ENCODE measurements at places on chromosomes 1 and 21. TPM values are rescaled to one million over a fixed set of nuclear protein-coding genes. Genes with fewer than 3 reads are reported as not detected.

DNA sequence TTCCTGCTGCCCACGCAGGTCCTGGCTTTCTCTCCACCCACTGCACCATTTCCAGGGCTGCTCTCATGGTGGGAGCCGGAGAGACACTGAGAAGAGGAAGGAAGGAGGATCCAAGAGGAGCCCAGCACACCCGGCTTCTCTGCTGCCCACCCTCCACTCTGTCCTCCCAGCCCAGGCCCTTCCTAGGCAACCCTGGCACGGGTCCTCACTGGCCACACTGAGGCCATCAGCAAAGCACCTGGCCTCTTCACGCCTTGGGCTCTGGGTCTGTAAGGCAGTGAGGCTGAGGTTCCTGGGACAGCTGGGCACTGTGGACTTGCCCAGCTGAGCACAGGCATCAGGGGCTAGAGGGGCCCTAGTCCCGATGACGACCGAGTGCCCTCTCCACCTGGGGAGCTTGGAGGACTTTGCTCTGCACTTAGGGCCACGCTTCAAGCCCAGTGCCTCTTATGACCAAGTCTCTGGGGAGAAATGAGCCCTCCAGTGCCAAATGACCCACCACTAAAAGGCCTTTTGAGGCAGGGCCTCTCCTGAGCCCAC is 43.1 kb downstream of the PDE9A start:
- no peak for DNase-seq

DNA sequence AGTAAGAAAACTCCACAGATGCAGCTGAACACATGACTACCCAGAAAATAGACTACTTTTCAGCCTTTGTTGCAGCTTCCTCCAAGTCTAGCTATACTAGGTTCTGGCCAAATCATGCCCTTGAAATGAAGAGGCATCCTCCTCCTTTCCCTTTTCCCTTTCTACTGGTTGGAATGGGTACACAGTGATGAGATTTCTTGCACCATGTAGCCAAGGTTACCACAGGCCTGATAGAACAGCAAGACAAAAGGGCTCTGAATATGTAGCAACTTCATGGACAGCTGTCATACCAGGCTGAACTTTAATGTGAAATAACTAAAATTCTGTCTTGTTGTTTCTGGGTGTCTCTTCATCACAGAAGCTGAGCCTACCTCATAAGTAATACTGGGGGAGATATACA is 146.5 kb downstream of the PDE4B start:
- DNase-seq: no peak

DNA sequence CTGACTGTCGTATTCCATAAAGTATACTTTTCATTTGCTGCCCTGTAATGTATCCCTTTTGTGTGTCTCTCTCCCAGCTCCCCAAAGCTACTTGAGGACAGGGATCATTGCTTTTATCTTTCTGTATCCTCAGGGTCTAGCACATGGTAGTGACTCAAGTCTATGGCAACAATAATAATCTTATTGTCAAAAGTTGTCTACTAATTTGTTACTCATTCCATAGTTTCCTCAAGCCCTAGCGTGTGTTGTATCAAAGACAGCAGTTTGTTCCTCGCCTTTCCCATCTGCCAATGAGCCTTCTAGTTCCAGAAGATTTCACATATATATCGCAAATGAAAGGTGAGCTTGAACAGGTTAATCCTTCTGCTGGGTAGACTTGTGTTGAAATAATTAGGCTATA is 9.8 kb upstream of the SLC30A1 start:
- DNase-seq: no peak

GRCh38 chr1:17309426-17310067 is 1.6 kb downstream of the PADI4 start:
- DNase-seq: no peak

DNA sequence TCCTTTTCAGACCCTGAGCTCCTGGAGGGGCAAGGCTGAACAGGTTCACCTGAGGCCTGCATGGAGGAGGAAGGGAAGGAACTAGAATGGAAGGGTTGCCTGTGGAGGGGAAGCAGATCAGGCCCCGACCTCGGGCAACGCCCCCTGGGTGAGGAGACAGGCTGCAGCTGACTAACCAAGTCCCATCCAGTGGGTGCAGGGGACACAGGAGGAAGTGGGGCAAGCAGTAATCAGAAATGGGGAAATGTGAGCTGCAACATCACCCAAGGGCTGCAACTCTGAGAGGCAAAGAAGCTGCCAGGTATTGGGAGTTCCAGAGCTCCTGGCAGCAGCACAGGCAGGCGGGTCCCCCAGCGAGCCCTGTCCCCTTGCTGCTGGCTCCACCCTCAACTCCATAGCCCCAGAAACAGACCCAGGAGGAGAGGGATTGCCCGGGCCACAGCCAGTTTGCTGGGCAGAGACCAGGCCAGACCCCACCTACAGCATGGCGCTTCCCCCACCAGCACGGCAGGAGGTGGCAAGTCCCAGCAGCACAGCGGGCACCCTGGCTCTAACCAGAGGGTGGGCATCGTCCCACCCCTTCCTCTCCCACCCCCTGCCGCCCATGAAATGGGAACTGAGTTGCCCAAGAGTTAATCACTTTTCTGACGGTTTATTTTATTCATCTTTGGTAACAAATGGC is 38.5 kb downstream of the MRPL37 start:
- DNase-seq: no peak

DNA sequence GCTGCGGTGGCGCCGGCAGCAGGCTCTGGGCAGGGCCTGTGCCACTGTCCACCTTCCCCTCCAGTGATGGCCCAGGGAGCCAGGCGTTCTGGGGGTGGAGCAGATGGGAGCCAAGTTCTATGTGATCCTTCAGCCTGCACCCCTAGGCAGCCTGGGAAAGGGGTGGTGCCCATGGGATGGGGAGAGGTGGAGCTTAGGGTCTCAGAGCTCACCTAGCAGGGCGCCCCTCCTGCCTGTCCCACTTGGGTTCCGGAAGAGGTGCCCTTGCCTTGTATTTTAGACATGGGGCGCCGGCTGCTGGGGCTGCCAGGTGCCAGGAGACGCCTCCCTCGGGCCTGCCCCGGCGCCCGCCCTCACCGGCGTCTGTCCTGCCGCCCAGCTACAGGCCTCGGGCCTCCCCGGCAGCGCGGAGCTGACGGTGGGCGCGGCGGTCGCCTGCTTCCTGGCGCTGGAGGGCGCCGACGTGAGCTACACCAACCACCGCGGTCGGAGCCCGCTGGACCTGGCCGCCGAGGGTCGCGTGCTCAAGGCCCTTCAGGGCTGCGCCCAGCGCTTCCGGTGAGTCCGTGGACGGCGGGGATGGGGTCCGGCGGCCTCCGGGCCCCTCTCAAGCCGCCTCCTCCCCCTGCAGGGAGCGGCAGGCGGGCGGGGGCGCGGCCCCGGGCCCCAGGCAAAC is 3.1 kb upstream of the MMP23B start:
- DNase-seq: no peak

DNA sequence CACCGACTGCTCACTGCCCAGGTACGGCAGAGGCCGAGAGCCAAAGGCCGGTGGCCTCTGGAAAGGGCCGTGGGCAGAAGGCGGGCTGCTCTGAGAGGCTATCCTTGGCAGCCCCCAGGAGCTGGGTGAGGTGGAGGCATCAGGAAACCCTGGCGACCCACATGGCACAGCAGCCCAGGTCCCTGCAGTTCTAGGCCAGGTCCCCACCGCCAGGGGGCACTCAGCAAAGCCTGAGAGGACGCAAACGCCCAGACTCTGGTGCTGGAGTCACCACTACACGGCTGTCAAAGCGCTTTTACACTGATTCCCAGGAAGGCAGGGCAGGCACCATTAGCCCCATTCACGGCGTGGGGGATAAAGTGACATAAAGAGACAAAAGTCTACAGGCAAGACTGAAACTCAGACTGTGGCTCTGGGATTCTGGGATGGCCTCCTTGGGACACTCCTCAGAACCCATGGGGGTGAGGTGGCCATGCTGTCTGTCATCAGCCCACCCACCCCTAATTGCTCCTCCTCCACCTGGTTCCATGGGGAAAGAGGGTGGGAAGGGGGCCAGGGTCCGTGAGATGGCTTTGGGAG is 4.9 kb downstream of the PLEKHG5 start:
- peak; percentile 78 for DNase-seq

- no peak for DNase-seq
These were observed 3.6 kb downstream of the BEND5 start for GRCh38 chr1:48773133-48773532.

DNA sequence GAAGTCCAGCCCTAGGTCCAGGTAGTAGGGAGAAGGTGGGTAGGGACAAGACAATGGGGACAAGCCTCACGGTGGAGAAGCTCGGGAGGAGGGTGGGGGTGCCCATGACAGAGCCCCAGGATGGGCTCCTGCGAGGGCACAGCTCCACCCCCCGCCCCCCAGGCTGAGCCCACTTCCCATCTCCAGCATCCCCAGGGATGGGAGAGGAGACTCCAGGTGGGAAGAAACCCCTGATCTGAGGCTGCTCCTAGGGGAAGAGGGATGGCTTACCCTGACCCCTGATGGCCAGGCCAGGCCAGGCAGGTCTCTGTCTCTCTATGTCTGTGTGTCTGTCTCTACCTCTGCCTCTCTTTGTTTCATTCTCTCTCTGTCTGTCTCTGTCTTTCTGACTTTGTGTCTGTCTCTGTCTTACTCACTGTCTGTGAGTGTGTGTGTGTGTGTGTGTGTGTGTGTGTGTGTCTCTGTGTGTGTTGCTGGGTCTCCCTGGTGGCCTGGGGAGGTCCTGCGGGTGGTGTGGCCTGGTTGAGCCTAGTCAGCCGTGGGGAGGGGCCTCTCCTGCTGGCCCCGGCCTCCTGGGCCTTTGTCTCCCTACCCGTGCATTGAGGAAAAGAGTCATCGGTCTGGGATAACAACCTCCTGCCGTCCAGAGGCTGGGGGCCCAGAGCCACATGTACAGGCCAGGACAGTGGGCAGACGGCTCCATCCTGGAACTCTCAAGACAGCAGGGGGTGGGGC is 45.7 kb downstream of the WNT9A start:
- peak; percentile 11 for DNase-seq

Gene TESK2
- polyA plus RNA-seq: 1.3 TPM

DNA sequence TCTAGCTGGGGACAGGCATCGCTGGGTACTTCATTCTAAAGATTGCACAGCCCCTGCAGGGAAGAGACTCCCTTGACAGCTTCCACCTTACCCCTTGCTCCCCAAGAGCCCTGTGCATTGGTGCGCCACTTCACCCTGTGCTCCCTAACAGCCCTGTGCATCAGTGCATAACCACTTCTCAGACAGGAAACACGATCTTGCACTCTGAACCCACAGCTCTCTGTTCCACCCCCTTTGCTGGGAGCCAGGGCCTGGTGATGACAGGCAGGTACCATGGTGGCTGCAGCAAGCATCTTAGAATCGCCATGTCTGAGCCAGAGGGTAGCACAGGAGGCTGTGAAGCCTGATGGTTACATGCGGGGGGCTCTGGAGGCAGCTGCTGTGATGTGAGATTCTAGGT is 5.0 kb downstream of the ALPL start:
- no peak for DNase-seq

DNA sequence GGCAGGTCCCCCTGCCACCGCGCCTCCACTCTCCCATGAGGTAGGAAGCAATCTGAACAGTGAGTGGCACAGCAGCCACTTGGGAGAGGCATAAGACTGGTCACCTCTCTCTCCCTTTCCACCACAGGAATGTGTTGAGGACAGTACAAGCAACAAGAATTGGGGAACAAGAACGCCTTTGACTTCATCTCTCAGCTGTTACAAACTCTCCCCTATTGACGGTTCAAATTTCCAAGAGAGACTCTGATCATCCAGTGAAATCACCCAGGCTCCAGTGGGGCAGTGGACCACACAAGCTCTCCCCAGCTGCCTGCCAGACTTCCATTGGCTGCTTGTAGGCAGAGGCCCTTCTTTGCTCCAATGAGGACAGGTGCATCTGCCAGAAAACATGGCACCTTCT is 249.9 kb upstream of the JUN start:
- no peak for DNase-seq

GRCh38 chr1:205018381-205018780 is 24.6 kb upstream of the CNTN2 start:
- DNase-seq: no peak

DNA sequence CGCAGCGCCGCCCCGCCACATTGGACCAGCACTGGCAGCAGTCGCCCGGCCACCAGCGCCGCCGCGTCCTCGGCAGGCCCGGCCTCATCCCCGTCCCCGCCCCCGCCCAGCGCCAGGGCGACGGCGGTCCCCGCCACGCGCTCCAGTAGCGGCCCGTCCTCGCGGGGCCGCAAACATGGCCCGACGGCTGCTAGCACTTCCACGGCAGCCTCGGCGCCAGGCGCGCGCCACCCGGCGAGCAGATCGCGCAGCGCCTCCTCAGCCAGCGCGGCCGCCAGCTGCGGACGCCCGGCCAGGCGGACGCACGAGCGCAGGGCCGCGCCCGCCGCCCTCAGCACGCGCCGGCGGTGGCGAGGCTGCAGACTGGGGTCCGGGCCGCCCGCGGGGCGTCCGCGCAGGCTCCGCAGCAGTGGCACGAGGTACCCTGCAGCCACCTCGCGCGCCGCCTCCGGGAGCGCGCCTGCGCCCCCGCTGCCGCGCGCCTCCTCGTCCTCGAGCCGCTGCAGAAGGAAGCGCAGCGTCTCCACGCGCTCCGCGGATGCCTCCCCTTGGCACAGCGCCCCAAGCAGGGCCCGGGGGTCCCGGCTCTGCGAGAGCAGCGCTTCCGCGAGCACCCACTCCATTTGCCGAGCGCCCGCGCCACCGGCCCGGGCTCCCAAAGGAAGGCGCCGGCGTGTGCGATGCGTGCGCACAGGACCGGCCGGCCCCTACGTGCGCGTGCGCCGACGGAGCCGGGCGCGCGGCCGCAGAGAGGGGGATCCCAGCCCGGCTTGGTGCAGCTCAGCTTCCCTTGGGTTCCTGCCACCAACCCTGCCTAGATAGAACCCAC is at the start of gene TARBP1:
Gene TARBP1, minus strand, starts transcription at position 699 of the 829 bp plus-strand sequence. Its CDS starts 76 bp downstream, at position 623.
- DNase-seq: peak; percentile 78

GRCh38 chr1:61332796-61333195 is 250.4 kb downstream of the NFIA start:
- DNase-seq: no peak

DNA sequence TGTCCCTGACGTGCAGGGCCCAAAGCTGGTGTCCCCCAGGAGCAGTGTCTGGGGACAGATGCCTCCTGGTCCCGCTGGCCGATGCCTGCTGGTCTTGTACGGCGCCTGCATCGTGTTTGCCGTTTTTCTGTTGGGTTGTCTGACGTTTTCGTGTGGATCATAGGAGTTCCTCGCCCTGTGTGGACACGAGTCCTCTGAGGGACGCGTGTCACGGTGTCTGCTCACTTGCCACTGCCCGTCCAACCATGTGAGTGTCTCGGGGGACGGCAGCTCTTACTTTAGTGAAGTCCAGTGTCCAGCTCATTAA is 7.4 kb downstream of the MIB2 start:
- no peak for DNase-seq

DNA sequence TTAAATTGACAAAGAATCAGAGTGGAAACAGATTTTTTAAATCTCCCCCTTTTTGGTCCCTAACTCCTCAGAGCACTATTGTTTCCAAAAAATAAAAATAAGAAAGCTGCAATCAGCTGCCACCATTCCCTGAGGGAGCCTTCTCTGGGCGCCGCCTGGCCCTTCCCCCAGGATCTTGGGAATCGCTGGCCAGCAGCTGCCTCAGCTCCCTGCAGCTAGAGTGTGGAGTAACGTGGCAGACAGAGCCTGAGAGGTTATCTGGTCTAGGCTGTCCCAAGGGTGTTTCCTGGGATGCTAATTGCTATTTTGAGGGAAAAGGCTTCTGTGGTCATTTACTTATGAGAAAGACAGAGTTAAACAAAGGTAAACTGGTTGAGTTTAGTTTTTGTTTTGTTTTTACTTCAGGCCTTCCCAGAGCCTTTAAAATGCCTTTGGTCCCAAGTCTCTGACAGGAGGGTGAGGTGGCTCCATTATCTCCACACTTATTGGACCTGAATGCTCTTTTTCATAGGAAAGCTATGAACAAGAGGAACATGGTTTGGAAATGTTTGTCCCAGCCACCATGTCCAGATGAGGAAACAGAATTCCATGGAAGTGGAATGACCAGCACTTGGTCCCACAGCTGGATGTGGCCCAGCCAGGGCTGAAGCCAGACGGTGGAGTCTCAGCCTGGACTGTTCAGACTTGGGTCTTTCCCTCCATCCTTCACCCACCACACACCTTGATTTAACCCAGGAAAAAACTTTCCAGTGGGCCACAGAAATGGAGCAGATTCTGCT is 14.1 kb upstream of the KIAA1614 start:
- DNase-seq: peak; percentile 12
